ENCODE measurements at places on chromosomes 6 and 20.

- no peak overlapping the region for H3K4me3 ChIP-seq
- no peaks in the 10 kb centered on the region for H3K4me1 ChIP-seq
- no peak for DNase-seq
- H3K27ac ChIP-seq, result no peak overlapping the region
Measured at GRCh38 chr6:73879501-73880293, 183.7 kb downstream of the CD109 start.

- H3K27me3 ChIP-seq, result no peaks in the 10 kb centered on the region
- H3K4me3 ChIP-seq, result no peak overlapping the region
- H3K36me3 ChIP-seq, result no peaks in the 10 kb centered on the region
- DNase-seq, result no peak
- no peaks in the 10 kb centered on the region for H3K4me1 ChIP-seq
Measured at GRCh38 chr6:13526727-13527670, 39.6 kb upstream of the GFOD1 start.

DNA sequence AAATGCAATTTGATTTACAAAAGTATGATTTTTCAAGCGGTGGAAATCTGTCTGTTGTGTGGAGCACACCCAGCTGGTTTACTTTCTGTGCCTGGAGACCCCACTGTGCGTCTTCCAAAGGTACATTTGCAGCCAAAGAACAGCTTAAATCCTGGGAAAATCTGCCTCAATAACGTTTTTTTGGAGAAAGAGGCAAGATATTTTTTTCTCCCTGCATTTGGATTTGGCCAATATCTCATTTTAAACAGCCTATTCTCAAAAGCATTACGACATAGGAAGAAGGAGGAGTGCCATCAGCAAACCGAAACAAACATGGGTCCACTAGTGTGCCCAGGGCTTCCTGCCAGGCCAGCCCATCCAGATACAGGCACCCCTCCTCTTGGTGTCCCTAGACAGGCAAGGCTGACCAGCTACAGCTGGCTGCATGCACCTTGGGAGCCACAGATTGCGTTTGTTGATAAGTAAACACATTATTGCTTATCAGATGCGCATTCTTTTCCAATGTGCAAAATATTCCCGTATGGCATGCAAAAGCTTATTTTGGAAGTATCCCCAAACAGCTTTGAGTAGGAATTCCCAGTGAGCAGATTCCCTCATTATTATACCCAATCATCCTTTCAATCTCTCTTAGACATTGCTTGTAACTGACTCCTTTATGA, 184.5 kb upstream of the MARCKS start:
- no peaks in the 10 kb centered on the region for H3K27me3 ChIP-seq
- peak overlapping the region; percentile 63 for H3K4me3 ChIP-seq
- H3K36me3 ChIP-seq, result no peaks in the 10 kb centered on the region
- H3K4me1 ChIP-seq, result peaks cover 16% of the 10 kb centered on the region
- no peak for DNase-seq
- H3K27ac ChIP-seq, result no peak overlapping the region

DNA sequence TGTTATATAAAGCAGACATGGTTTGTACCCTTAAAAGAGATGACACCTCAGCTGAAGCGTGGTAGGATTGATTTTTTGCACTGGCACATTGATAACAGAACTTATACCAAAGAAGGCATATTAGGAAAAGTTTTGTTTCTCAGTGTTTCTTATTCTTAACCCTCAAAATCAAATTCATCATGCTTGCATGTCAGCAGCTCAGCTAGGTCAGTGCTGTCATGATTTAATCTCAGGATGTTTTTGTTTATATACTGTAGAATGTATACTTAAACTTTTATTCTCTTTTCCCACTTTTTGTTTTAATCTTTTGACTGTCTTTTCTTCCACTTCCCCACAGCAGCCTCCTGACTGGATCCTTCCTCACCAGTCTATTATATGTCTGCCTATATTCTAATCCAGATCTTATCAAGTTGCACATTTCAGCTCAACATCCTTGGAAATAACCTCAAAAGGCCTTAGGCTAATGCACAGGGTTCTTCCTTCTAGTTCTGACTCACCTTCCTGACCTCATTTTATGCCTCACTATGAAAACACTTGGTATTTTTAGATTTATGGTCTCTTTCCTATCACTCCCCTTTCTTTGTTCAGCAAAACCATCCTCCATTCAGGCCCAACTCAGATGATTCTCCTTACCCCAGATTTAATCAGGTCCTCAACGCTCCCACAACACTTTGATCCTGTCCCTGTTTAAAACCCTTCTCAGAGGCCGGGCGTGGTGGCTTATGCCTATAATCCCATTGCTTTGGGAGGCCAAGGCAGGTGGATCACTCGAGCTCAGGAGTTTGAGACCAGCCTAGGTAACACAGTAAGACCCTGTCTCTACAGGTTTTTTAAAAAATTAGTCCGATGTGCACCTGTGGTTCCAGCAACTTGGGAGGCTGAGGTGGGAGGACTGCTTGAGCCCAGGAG, 7.2 kb downstream of the HEBP2 start:
- H3K4me3 ChIP-seq, result no peak overlapping the region
- no peaks in the 10 kb centered on the region for H3K27me3 ChIP-seq
- H3K4me1 ChIP-seq, result no peaks in the 10 kb centered on the region
- DNase-seq, result no peak
- H3K36me3 ChIP-seq, result peaks cover 44% of the 10 kb centered on the region

DNA sequence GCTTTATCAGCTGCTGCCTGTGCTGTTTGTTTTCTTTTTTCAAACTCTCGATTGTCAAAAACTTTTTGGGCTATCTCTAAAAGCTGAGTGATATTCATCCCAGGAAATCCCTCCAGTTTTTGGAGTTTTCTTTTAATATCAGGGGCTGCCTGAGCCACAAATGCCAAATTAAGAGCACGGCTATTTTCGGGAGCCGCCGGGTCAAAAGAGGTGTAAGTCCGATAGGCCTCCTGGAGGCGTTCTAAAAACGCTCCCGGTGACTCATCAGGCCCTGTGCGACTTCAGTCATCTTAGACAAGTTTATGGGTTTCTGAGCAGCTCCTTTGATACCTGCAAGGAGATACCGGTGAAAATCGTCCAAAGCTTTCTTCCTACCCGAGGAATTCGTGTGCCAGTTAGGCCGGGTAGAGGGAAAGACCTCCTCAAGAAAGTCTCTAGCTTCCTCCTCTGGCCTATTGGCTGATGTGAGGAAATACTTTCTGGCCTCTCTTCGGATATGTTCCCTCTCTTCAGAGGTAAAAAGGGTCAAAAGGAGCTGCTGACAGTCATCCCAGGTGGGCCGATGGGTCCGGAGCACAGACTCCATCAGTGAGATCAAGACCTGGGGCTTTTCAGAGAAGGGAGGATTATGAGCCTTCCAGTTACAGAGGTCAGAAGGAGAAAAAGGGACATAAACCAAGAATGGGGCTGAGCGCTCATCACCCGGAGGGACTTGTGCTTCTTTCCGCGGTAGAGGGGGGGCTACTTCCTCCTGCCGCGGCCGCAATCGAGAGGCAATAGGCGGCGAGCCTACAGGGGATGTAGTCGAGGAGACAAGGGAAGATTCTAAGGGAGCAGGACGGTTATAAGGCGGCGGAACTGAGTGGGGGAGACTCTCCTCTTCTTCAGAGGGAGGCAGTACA, 151.1 kb downstream of the TRIM27 start:
- H3K4me1 ChIP-seq, result no peaks in the 10 kb centered on the region
- H3K27ac ChIP-seq, result no peak overlapping the region
- no peak overlapping the region for H3K4me3 ChIP-seq
- H3K27me3 ChIP-seq, result peaks cover 21% of the 10 kb centered on the region
- no peaks in the 10 kb centered on the region for H3K36me3 ChIP-seq
- DNase-seq, result no peak

GRCh38 chr6:12939314-12939713, 222.7 kb downstream of the PHACTR1 start:
- H3K27ac ChIP-seq, result no peak overlapping the region
- no peak overlapping the region for H3K4me3 ChIP-seq
- H3K4me1 ChIP-seq, result peaks cover 9% of the 10 kb centered on the region

- H3K36me3 ChIP-seq, result no peaks in the 10 kb centered on the region
- H3K27ac ChIP-seq, result no peak overlapping the region
- DNase-seq, result no peak
- no peak overlapping the region for H3K4me3 ChIP-seq
- no peaks in the 10 kb centered on the region for H3K4me1 ChIP-seq
Measured at GRCh38 chr6:133408543-133408942, 167.4 kb downstream of the EYA4 start.

DNA sequence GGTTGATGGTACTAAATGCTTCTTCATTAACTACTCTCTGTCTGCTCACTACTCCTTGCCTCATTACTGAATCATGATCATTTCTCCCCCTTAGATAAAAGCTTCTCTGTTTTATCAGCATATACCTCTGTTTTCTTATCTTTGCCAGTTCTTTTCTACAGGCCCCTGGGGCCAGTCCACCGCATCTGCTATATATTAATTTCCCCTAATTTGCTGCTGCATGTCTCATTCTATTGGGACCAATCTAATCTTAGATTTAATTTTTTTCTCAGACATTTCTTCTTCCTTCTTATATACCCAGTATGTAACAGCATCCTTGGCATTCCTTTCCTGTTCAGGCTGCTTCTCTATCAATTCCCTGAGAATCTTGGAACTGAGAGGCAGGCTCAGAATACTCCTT, 51.2 kb downstream of the GRIK2 start:
- no peaks in the 10 kb centered on the region for H3K36me3 ChIP-seq
- H3K4me3 ChIP-seq, result no peak overlapping the region
- no peaks in the 10 kb centered on the region for H3K4me1 ChIP-seq
- DNase-seq, result no peak
- H3K27me3 ChIP-seq, result no peaks in the 10 kb centered on the region

All from thoracic aorta (tissue), 2 donors.